ENCODE measurements at places on chromosomes 6 and 20. TPM values are rescaled to one million over a fixed set of nuclear protein-coding genes. Genes with fewer than 3 reads are reported as not detected.

Gene KIF6
- total RNA-seq = 0.78 TPM

Gene TRIM10
- total RNA-seq = not detected

Gene GSTA3
- total RNA-seq = not detected

Gene CCN6
- 36.8 TPM for total RNA-seq

Gene PLN
- total RNA-seq = not detected

Gene RBPJL
- not detected for total RNA-seq

Gene SAYSD1
- 25.6 TPM for total RNA-seq

Gene EDN1
- 0.65 TPM for total RNA-seq

Gene SLC22A7
- not detected for total RNA-seq

Gene MCCD1
- not detected for total RNA-seq

Gene STX11
- total RNA-seq = 0.91 TPM

Gene TNFRSF21
- total RNA-seq = 0.26 TPM

Gene AKAP12
- total RNA-seq = 207 TPM

Gene CDC5L
- 27.2 TPM for total RNA-seq

Gene PI16
- total RNA-seq = under 0.01 TPM

Gene FAM229B
- total RNA-seq = 18.8 TPM

Gene SIRPB1
- total RNA-seq = not detected

Gene TEAD3
- total RNA-seq = 7.2 TPM

Gene SIRPD
- total RNA-seq = not detected

Gene HEBP2
- 89.8 TPM for total RNA-seq

Gene C6orf136
- 2.9 TPM for total RNA-seq

Gene CFAP61
- total RNA-seq = not detected

Gene EPB41L2
- 267 TPM for total RNA-seq

Gene SLC35F1
- total RNA-seq = not detected

Gene PSORS1C1
- total RNA-seq = 3.1 TPM

Gene PYGB
- 192 TPM for total RNA-seq

Gene GPSM3
- total RNA-seq = 1.0 TPM

Gene NMBR
- total RNA-seq = not detected

Gene BMP6
- 4.2 TPM for total RNA-seq

Gene MYBL2
- 8.4 TPM for total RNA-seq

Gene DDR1
- 22.2 TPM for total RNA-seq

Gene PFDN4
- 118 TPM for total RNA-seq

Gene SLC17A3
- total RNA-seq = not detected

Gene IMPG1
- not detected for total RNA-seq

Gene POPDC3
- 71.8 TPM for total RNA-seq

Gene RSPO3
- total RNA-seq = 19.3 TPM

Gene BAK1
- 11.5 TPM for total RNA-seq

Gene MLN
- total RNA-seq = not detected

Measured in articular chondrocyte of knee joint (primary cell).